ENCODE measurements at places on chromosomes 12 and 14. TPM values are rescaled to one million over a fixed set of nuclear protein-coding genes. Genes with fewer than 3 reads are reported as not detected.
A peak's percentile ranks its signal among the peaks of the same experiment; 100 is the strongest.

DNA sequence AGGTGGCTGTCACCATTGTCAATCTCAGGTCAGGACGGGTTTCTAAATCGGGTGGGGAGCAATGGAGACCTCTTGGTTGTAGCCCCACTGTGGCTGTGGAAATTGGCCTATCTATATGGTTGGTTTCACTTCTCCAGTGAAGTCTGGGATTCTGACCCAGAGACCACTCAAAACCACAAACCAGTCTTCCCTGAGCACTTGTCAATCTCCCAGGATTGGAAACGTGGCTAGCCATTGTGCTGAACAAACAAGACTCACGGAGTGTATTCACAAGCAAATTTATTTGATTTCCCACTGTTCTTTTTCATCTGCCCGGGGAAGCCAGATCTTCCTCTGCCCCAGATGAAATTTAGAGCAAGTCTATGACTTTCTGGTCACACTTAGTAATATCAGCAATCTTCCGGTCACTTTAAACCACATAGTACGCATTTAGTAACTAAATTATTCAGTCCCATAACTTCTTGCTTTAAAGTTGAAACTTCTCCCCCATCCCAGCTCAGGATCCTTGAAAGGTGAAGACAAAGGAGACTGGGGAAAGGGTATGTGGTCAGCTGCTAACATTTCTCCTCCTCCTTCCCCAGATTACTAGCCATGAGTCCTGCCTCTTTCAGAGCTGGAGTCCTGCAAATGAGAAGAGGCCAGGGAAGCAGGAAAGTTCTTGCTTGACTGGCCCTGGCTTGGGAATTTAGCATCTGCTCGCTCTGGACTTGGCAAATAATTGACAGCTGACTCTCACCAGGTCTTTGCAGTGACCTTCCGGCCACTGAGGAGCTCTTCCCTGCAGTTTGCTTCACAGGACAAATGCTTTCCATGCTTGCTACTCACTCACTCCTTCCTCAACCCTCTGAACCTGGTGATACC is 123.2 kb upstream of the MAX start:
- H3K27me3 ChIP-seq, result no peaks in the 10 kb centered on the region
- H3K27ac ChIP-seq, result peak overlapping the region; percentile 5
- no peak for DNase-seq
- peaks cover 67% of the 10 kb centered on the region for H3K4me1 ChIP-seq

DNA sequence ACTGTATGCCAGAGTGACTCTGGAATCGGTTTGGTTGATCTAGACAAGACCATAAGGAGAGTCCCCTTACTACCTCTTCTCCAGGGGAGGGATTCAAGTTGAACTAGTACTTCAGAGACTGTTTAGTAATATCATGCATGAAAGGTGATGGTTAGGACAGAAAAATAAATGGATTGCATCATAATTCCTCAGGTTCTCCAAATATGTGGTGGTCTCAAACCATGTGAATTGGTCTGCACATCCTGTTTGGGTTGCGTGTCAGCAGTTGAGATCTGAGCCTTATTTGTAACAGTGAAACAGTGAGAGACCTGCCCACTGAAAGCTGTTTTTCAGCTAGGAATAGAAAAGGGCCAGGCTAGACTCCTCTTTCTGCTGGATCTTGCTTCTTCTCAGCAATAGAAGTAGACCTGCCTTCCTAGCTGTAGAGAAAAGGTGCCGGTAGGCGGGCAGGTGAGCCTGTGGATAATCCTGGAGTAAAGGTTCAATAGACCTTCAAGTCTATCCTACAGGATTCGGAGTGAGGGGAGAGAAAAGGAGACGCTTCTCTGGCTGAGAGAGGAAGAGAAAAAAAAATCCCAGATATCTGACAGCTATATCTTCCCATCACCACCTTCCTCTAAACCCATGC is 258.5 kb upstream of the E2F7 start:
- H3K27ac ChIP-seq, result no peak overlapping the region
- no peak overlapping the region for H3K4me3 ChIP-seq
- no peak for DNase-seq
- H3K36me3 ChIP-seq, result no peaks in the 10 kb centered on the region

DNA sequence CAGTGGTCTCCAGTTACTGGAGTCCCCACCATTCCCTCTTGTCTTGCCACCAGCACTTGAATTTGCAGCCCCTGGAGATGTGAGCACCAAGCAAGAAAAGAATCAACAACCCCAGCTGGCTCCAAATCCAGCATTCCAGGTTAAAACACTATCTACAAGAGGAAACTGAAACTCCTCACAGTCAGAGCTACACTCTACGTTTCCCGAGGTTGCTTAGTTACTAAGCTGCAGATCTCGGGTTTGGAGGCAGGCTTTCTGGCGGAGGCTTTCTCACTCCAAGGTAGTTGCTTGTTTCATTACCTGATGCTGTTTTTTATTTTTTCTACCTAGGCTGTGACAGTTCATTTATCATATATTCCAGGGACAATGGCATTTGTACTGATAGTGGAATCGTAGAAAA is 248.1 kb downstream of the GLT1D1 start:
- H3K4me1 ChIP-seq, result no peaks in the 10 kb centered on the region
- no peak overlapping the region for H3K27ac ChIP-seq
- H3K4me3 ChIP-seq, result no peak overlapping the region
- H3K36me3 ChIP-seq, result no peaks in the 10 kb centered on the region

DNA sequence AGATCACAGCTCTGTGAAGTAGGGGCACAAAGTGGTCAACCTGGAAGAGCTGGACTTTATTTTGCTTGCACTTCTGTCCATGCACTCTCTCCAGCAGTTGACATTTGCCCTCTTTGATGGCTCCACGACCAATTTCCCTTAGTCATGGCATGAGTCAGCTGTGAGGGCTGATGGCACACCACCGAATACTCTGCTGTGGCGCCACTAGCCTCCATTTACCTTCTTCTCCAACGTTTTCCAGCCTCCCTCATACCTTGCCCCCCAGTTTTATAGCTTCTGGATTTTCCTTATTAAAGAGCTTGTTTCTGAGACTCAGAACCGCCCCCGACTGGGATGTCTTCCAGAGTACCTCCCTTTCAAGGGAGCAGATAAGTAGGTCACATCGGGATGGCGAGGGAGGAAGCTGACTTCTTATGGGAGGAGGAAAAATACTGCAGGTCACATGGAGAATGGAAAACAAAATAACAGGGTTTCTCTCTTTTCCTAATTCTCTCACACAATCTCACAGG is 17.6 kb downstream of the NINJ2 start:
- no peaks in the 10 kb centered on the region for H3K27me3 ChIP-seq
- peaks cover 39% of the 10 kb centered on the region for H3K4me1 ChIP-seq
- H3K4me3 ChIP-seq, result no peak overlapping the region
- H3K36me3 ChIP-seq, result no peaks in the 10 kb centered on the region
- no peak for DNase-seq

Gene KRT75
- not detected for total RNA-seq

Gene SLC10A1
- total RNA-seq, result not detected

DNA sequence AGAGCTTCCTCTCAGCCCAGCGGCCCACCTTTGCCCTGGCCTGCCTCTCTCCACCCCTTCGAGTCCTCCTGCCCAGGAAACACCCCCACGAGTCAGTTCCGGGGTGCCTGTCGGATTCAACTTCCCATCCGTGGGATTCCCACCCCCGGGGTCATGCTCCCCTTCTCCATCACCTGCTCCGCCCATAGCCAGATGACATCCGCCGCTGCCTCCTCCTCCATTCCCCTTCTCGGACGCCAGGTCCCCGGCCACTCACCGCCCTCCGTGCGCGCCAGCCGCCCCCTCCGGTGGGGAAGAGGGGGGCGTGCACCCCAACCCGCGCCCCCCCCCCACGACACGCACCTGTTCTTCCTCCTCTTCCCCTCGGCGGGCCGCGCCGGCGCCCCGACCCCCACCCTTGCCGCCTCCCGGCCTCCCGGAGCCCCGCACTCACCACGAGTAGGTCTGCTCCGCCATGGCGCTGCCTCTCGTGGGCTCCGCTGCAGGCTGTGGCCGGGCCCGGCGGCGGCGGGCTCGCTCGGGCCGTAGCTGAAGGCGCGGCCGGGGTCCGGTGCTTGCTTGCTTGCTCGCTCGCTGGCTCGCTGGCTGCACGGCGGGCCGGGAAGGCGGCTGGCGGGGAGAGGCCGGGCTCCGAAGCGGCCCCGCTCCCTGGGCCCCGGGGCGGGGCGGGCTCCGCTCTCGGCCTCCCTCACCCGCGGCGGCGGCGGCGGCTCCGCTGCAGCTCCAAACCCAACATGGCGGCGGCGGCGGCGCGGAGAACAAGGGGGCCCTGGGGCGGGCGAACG is 554 bp downstream of the SPPL3 start:
- H3K36me3 ChIP-seq, result peaks cover 14% of the 10 kb centered on the region
- H3K4me1 ChIP-seq, result peaks cover 27% of the 10 kb centered on the region
- H3K27me3 ChIP-seq, result no peaks in the 10 kb centered on the region

- H3K27me3 ChIP-seq, result peaks cover 35% of the 10 kb centered on the region
- no peak overlapping the region for H3K27ac ChIP-seq
- no peak for DNase-seq
- peaks cover 2% of the 10 kb centered on the region for H3K4me1 ChIP-seq
Observed at GRCh38 chr12:66241061-66242043, 52.3 kb downstream of the IRAK3 start.

GRCh38 chr12:65522956-65523860 is 244.7 kb downstream of the MSRB3 start:
- no peaks in the 10 kb centered on the region for H3K4me1 ChIP-seq
- no peak overlapping the region for H3K27ac ChIP-seq
- no peak for DNase-seq
- no peaks in the 10 kb centered on the region for H3K27me3 ChIP-seq

Measured in activated CD8-positive, alpha-beta memory T cell treated with anti-CD3 and anti-CD28 coated beads, Interleukin-2, amount 10 ng/mL, durations not matched to agents 7 days and 5 days (primary cell).